Smooth muscle cell of the brain vasculature (primary cell): ENCODE measurements at places on chromosomes 5 and 9.

DNA sequence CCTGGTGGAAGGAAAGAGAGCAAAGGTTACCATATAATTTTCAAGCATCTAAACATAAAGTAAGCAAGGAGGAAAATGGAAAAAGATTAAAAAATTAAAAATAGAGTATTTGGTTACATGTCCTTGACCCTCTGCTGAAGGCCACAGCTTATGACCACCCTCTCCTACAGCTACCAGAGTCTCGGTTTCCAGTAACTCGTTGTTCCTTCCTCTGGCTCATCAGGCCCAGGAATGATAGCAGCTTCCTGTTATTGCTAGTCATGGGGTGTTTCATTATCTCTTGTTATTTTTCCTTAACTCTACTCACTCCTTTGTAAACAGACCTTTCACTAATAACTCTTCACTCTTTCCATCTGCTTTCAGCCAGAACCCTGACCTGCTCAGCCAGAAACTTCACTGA is 102.2 kb downstream of the YTHDC2 start:
- no peak for DNase-seq

GRCh38 chr5:142777850-142778249 is 7.7 kb downstream of the ARHGAP26 start:
- DNase-seq, result no peak

GRCh38 chr5:1541702-1542400 is 18.1 kb upstream of the LPCAT1 start:
- no peak for DNase-seq

- no peak for DNase-seq
These were observed 84.3 kb upstream of the SLC1A3 start for GRCh38 chr5:36521838-36522745.

DNA sequence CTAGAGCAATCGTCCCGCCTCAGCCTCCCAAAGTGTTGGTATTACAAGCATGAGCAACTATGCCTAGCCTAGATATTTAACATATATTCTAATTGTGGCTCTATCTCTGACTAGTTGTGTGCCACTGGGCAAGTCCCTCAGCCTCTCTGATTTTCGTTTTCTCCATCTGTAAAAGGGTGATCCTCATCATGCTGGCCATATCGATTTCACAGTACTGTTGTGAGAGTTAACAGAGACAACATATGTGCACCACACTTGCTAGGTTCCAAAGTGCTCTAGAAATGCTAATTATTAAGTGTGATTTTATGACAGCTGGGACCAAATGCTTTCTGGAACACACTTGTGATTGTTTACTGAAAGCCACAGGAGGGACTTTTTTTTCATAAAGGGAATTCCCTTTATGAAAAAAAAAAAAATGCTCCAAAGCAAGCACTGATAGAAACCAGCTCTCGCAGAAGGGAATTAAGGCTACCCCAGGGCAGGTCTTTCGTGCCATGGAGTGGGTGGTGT is 78.5 kb upstream of the EPB41L4B start:
- DNase-seq, result no peak

GRCh38 chr5:178177569-178177968 is 9.6 kb downstream of the GMCL2 start:
- no peak for DNase-seq

DNA sequence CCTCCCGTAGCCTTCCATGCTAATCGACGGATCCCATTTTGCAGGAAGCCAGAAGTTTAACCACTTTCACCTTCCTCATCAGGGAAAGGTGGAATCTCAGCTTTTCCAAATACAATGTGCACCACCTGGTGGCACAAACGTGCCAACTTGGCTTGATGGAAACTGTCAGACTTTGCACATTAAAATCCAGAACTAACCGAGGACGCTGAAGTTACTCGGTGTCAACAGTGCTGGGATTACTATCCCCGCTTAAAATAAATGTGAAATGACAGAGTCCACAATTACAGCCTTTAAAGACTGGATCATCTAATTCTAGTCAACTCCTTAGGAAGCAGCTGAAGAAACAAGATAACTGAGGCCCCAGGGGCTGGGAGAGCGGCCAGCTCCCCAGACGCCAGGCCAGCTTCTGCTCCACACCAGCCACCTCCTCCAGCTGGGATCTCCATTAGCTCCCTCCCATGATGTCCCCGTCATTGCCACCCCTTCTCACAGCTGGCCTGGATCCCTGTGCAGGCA is 50.1 kb upstream of the RETREG1 start:
- no peak for DNase-seq

DNA sequence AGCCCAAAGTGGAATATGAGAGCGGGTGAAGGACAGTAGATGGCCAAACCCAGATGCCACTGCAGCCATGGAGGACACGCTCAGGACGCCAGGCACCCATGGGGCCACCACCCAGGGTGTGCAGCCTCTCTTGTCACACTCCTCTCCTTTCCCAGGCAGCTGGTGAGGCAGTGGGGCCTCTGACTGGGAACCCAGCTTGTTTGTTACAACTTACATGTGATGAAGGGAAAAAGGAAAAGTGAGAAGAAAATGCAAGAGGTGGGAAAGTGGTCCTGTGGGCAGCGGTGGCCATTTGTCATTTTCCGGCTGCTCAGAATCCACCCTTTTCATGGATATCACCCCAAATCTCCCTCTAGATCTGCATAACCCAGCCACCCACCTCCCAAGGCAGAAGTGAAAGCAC is 62.7 kb upstream of the UNC5A start:
- DNase-seq, result no peak
